ENCODE measurements at places on chromosomes 3 and 15.

GRCh38 chr3:56921573-56922453 lies 120.1 kb upstream of the ARHGEF3 start:
- DNase-seq: no peak

GRCh38 chr3:197376020-197376419 lies 77.6 kb upstream of the DLG1 start:
- DNase-seq: no peak

- DNase-seq: no peak
These were observed 2.7 kb downstream of the CEP70 start for GRCh38 chr3:138591392-138591791.

DNA sequence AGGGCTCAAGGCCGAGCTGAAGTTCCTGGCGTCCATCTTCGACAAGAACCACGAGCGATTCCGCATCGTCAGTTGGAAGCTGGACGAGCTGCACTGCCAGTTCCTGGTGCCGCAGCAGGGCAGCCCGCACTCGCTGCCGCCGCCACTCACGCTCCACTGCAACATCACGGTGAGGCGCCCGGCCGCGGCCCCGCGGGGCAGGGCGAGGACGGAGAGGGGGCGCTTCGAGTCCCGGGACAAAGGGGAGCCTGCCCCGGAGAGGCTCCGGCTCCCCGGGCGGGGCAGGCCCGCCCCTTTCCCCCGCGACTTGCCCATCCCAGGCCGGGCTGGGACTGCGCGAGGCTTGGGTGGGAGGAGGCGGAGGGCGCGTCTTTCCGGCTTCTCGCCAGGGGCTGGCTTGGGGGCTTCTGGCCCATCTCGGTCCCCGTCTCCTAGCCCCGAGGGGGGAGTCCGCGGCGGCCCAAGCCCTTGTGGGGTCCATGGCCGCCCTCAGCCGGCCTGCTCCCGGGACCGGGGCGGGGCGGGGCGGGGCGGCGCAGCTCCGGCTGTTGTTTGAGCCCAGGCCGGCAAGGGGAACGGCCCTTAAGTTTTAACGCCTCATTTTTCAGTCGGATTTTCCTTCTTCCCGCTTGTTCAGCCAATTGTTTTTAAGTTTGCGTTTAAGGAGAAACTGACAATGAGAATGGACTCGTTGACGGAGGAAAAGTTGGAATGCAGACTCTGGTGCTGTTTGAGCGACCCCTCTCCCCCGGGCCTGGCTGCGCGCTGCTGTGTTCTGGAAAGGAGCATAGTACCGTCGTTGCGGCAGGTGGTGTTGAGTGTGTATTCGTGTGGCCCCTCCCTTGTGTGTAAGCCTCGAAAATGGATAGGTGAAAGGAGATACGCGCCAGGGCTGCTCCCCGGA lies 683 bp downstream of the UBE2Q2 start:
- DNase-seq: peak; percentile 59

DNA sequence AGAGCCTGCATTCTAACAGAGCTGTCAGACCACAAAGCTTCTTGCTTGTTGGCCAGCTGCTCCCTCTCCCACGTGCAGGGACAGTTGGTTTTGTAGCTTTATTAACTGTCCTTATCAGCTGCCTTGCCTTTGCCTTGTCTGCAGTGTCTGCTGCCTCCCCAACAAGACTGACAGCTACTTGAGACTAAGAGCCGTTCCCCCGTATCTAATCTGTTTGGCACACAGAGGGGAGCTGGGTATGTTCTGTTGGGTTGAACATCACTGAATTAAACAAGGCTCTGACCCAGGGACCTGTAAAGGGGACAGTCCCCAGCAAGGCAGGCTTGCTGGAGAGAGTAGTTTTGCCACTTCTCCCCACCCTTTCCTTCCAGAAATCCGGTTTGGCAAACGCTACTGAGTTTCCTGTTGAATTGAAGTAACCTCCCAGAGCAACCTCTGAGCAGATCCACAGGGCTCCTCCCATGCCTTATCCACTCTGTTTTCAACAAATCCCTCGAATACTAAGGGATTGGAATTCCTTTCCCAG lies 116.1 kb downstream of the ANP32A start:
- no peak for DNase-seq
